ENCODE measurements at places on chromosomes 2 and 18.
A peak's percentile ranks its signal among the peaks of the same experiment; 100 is the strongest.

DNA sequence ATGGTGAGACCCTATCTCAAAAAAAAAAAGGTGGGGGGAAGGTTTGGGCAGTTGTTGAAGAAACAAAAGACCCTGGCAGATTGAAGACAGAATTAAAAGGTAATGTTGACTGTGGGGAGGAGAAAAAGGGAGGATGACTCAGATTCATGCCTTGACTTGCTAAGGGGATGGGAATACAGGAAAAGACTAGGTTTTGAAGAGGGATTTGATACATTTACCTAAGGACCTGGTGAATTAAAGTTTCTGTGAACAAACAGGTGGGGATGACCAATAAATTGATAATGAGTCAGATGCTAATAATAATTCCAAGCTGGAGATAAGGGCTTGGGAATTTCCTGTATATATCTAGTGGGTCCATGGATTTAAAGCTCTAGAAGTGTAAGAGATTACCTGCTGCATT, 27.6 kb downstream of the TTR start:
- DNase-seq: no peak

- DNase-seq: peak; percentile 73
Measured at GRCh38 chr2:61905372-61906185, at the start of gene COMMD1. Gene COMMD1 (plus strand): TSS chr2:61905674. CDS start chr2:61905679, 5 bp downstream.

DNA sequence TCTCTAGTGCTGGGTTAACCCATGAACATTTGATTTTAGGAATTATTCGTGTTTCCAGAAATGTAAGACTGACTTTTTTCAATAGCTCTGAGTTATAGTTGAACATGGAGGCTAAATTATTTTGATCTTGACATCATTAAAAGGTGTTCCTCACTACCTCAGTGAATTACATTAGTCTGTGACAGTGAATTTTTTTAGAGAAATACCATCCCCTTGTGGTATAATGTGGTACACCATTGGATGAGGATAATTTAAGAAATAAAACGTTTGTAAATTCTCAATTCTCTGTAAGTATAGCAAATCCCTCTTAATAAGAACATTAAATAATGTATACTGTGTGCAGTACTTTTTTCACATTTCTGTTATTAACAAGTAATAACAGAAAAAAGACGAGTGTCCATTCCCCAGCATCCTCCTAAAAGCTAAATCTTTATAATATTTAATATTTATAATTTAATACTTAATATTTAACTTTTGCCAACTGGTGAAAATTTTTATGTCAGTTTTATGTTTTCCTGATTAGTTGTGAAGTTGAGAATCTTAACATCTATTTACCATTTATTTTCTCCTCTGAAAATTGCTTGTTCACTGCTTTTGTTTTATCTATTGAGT, 70.3 kb upstream of the CWC22 start:
- no peak for DNase-seq

GRCh38 chr18:37680911-37681310, 115.3 kb upstream of the CELF4 start:
- DNase-seq: no peak

GRCh38 chr2:223519471-223519870, 82.7 kb downstream of the SCG2 start:
- DNase-seq: no peak

- DNase-seq: peak; percentile 22
Measured at GRCh38 chr18:76875390-76876325, 53.3 kb downstream of the ZNF236 start.

- no peak for DNase-seq
Measured at GRCh38 chr2:206886696-206887095, 52.6 kb upstream of the CPO start.

GRCh38 chr2:211204456-211204855, 648.1 kb downstream of the CPS1 start:
- DNase-seq: no peak

DNA sequence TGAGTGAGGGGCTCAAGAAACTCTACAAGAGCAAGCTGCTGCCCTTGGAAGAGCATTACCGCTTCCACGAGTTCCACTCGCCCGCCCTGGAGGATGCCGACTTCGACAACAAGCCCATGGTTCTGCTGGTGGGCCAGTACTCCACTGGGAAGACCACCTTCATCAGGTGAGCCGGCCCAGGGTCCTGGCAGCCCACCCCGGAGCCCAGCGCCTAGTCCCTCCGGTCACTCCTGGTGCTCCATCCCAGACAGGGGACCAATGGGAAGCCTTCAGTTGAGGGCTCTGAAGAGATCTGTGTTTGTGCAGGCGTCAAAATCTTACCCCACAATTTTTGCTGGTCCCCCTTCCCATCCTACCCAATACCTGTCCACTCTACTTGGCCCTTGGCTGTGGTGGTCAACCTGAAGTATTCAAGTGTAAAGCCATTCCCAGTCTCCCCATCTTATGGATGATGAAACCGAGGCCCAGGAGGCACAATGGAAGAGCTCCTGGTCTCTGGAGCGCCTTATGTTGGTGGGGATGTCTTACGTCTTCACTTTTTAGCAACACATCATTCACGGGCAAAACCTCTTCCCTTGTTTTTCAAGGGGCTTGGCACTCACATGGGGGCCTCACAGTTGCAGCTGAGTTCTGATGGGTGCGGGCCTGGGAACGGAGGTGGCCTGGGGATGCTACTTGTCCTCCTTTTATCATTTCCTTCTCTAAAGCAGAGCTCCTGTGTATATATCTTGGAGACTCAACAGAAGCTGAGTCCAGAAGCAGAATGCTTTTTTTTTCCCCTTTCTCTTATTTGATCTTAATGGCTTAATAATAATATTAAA, 941 bp downstream of the EHD3 start:
- peak; percentile 5 for DNase-seq

- no peak for DNase-seq
Measured at GRCh38 chr18:11308499-11308898, 159.1 kb upstream of the PIEZO2 start.

GRCh38 chr18:5771343-5771742, 124.0 kb downstream of the TMEM200C start:
- no peak for DNase-seq

GRCh38 chr2:85719609-85720240, 25.6 kb downstream of the GNLY start:
- no peak for DNase-seq

- no peak for DNase-seq
Measured at GRCh38 chr2:240237609-240238174, 97.2 kb upstream of the OTOS start.

DNA sequence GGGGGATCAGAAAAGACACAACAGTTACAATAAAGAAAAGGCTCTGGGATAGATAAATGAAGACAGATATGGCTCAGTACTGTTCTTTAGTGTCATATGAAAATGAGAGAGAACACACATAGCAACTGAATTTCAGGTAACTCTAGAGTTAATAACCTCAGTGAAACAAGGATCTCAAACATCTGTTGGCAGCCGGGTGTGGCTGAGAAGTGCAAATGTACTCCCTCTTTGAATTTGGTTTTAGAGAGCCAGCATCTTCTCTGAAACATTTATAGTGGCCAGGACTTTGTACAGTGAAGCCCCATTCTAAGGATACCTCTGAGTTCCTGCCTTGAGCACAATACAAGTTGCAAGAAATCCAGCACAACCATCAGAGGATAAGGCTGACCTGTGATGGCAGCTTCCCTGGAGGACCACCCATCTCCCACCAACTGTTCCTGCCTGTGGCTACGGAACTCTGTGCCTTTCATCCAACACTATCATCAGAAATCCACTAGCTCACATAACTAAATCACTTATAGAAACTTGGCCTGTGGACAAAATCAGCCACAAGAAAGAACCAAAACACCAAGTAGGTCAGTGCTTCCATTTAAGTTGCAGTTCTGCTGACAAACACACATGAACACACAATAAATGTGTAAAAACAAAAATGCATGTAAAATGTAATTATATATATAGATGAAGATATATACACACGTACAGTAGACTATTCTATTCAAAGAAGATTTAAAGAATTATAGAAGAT, 37.3 kb upstream of the PEX13 start:
- DNase-seq: no peak

DNA sequence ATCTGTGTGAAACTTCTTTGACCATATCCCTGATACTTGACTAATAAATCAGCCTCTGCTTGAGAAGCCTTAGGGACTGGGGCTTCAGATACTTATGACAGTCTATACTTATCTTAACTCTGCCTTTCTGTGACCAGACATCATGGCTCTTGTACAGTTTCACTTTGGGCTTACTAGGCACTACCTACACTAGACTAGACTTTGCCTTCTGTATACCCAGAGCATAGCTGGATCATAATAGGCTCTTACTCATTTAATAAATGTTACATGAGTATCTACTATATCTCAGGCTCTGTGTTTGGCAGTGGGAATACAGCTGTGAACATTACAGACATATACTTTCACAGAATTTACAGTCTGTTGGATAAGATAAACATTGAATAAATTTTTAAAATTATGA, 9.0 kb downstream of the UGP2 start:
- no peak for DNase-seq

- DNase-seq: no peak
Measured at GRCh38 chr18:23226930-23227725, 91.8 kb downstream of the CABLES1 start.

GRCh38 chr2:130183512-130184373, 1.7 kb downstream of the MZT2B start:
- no peak for DNase-seq

- no peak for DNase-seq
Measured at GRCh38 chr2:177537636-177538035, 145.1 kb downstream of the AGPS start.
